ENCODE measurements at places on chromosomes 7 and 10.

DNA sequence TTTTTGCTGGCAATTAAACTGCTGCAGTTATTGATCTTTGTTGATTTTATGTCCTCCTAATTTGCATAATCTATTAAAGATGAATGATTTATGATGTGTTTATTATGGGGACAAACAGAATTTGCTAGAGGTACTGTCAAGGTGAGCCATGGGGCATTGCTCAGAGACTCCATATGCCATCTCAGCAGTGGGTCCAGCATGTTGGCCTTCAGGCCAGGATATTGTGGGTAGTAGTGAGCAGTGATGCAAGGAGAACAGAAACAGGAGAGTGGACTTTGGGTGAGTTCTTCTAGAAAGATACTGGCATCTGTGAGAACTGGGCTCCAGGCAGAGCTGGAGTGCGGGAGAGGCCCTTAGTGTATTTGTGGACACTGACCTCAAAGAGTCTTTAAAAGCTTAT, 65.9 kb downstream of the PAX2 start:
- DNase-seq = no peak

DNA sequence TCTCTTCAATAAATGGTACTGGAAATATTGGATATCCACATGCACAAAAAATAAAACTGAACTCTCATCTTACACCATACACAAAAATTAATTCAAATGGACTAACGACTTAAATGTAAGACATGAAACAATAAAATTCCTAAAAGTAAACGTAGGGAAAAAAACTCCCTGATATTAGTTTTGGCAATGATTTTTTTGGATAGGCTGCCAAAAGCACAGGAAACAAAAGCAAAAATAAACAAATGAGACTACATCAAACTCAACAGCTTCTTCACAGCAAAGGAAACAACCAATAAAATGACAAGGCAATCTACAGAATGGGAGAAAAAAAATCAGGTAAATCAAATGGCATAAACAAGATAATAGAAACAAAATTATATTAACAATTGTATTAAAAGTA, 65.7 kb downstream of the ORC5 start:
- DNase-seq = peak; percentile 14

DNA sequence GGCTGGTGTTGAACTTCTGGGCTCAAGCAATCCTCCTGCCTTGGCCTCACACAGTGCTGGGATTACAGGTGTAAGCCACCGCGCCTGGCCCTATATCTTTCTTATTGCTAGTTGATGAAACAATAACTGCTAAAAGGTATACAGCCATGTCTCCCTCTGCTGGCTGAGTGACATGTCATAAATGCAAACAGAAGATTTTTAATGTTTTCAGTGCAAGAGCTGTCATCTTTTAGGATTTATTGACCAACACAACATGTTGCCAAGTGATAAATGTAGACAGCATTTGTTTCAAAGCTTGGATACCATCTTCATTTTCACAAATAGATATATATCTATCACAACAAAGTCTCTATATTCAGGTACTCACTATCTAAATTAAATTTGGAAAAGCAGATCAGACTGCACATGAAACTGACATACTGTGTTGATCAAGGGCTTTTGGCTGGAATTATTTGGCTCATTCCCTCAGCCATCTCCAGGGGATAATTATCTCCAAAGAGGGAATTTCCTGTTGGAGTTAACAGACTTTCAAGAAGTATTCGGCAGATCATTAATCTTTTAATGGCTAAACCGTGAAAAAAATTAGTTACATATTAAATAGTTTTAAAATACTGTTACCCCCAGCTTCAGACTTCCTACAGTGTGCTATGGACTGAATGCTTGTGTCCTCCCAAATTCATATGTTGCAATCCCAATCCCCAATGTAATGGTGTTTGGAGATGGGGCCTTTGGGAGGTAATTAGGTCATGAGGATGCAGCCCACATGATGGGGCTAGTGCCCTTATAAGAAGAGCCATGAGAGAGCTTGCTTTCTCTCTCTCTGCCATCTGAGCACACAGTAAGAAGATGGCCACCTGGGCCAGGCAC, 41.3 kb upstream of the SRPK2 start:
- DNase-seq = peak; percentile 56

- DNase-seq = peak; percentile 99
Observed at GRCh38 chr7:16668049-16668858, 22.3 kb downstream of the BZW2 start.

GRCh38 chr10:23371073-23371472, 26.5 kb upstream of the C10orf67 start:
- no peak for DNase-seq

GRCh38 chr7:92848441-92848840, 12.1 kb upstream of the CDK6 start:
- DNase-seq = no peak

DNA sequence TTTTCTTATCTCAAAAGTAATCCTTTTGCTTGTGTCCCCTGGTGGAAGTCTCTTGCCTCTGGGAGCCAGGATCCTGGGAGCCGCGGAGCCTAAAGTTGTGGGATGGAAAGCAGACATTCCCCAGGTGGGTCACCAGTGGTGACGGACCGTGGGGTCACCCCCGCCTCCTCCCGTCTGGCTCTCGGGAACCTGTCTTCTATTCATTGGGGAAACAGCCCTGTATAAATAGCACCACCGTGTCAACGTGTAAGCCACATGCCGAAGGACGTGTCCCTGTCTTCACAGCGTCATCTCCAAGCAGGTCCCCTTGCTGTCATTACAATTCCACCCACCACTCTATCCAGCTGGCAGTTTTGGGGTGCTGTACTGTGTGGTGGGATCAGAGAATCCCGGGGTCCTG, 87.5 kb downstream of the ELFN1 start:
- no peak for DNase-seq

DNA sequence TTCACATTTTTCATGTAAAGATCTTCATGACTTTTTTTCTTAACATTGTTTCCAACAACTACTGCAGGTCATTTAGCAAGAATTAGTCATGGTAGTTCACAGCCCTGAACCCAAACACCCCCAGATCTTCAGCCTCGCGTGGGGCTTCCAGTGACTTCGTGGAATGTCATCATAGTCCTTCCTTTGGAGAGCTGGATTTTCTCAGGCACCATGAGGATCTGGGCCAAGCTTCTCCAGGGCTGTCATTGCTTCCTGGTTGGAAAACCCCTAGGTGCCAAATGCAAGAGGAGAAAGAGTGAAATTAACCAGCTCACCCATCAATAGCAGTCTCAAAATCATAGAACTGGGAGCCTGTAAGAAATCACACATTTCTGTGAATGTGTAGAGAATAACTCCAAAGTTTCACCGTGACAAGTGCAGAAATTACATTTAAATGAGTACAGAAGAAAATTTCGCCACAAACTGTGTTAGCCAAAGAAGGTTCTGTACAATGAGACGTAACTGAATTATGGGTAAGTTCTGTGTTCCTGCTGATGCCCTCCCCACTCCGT, 175.4 kb downstream of the CELF2 start:
- DNase-seq = no peak

- DNase-seq = no peak
Observed at GRCh38 chr10:98128802-98129201, 5.7 kb upstream of the R3HCC1L start.

- DNase-seq = no peak
Observed at GRCh38 chr7:123432601-123433000, 101.8 kb downstream of the IQUB start.

DNA sequence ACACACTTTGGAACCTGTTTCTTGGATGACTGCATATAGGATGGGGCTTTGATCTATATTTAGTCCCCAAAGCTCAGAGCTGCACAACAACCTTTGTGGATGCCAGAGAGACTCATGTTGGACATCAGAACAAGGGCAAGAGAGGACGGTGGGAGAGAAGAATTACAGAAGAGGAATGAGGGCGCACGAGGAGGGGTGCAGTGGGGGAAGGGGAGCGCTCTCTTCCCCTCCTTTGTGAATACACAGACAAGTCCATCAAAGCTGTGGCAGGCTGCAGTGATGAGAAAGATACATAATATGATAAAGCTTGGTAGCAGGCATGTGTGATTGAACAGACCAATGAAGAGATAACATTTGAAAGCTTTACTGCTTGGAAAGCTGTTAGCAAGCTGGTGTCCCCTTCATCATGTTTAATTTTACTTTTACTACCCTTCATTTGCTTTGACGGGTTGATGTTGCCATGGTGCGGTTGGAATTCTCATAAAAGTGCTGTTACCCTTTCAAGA, 857.8 kb downstream of the KCNMA1 start:
- DNase-seq = no peak

DNA sequence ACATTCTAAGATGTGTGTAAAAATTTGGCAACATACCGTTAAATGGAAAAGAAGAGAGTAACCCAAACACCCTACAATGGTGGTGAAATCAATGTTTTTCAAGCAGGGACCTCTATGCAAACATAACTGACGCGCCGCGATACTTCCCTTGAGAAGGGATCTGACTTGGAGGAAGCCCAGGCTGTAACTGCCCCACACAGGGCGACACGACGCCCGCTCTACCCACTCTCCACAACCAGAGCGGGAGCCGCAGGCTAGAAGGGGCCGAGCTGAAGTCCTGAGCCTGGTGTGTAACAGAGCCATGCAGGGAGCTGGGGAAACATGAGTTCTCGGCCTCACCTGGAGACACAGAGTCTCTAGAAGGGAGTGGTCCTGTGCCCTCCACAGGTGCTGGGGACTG, 120.2 kb downstream of the FAM53B start:
- DNase-seq = no peak

- no peak for DNase-seq
Observed at GRCh38 chr7:148148456-148148855, 442.1 kb upstream of the C7orf33 start.

DNA sequence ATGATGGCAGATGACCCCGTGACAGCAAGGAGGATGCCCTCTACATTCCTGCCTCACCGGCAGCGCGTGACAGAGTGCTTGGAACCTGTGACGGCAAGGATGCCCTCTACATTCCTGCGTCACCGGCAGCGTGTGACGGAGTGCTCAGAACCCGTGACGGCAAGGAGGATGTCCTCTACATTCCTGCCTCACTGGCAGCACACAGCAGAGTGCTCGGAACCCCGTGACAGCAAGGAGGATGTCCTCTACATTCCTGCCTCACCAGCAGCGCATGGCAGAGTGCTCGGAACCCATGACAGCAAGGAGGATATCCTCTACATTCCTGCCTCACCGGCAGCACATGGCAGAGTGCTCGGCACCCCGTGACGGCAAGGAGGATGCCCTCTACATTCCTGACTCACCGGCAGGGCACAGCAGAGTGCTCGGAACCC, 231.0 kb downstream of the DIP2C start:
- DNase-seq = no peak

- no peak for DNase-seq
Observed at GRCh38 chr10:3919709-3920308, 134.8 kb upstream of the KLF6 start.

- no peak for DNase-seq
Observed at GRCh38 chr10:131702531-131703356, 198.1 kb upstream of the PPP2R2D start.

- DNase-seq = no peak
Observed at GRCh38 chr7:47032536-47032908, 549.4 kb downstream of the TNS3 start.

- DNase-seq = no peak
Observed at GRCh38 chr10:21161647-21162046, 264.5 kb upstream of the NEBL start.

DNA sequence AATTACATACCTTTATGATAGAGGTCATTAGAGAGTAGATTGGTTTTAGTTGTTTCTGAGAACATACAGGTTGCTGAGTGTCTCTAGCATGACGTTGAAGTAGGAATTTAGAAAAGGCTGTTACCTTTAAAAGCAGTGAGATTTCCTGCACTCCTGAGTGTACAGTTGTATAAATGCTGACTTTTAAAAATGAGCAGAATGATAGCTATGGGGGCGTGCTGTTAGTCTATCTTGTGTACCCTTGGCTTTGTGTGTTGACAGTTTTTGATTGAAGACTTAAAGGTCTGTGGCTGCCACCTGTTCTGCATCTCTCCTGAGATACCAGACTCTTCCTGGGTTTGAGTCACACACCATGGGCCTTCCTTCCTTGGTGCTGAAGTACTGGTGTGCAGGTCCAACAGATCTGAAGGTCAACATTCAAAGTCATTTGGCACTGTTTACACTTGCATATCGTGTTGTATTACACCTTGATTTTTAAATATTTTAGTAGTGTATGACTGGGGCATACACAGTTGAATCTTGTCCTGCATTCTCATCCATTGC, 23.8 kb downstream of the DNAJB6 start:
- DNase-seq = no peak

GRCh38 chr7:151732834-151733592, 143.9 kb downstream of the PRKAG2 start:
- DNase-seq = no peak

DNA sequence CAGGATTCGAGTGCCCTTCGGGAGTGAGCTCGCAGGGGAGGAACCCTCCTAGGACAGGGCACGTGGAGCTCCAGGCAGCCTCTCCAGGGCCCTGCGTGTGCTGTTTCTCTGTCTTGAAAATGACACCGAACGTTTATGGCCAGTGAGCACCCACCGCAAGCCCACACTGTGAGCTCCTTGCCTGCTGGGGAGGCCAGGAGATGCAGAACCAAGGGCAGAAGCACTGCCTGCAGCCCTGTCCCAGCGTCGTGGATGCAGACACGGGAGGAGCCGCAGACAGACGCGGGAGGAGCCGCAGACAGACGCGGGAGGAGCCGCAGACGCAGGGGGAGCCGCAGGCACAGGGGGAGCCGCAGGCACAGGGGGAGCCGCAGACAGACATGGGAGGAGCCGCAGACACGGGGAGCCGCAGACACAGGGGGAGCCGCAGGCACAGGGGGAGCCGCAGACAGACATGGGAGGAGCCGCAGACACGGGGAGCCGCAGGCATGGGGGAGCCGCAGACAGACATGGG, 314.4 kb downstream of the PTPRN2 start:
- DNase-seq = no peak

DNA sequence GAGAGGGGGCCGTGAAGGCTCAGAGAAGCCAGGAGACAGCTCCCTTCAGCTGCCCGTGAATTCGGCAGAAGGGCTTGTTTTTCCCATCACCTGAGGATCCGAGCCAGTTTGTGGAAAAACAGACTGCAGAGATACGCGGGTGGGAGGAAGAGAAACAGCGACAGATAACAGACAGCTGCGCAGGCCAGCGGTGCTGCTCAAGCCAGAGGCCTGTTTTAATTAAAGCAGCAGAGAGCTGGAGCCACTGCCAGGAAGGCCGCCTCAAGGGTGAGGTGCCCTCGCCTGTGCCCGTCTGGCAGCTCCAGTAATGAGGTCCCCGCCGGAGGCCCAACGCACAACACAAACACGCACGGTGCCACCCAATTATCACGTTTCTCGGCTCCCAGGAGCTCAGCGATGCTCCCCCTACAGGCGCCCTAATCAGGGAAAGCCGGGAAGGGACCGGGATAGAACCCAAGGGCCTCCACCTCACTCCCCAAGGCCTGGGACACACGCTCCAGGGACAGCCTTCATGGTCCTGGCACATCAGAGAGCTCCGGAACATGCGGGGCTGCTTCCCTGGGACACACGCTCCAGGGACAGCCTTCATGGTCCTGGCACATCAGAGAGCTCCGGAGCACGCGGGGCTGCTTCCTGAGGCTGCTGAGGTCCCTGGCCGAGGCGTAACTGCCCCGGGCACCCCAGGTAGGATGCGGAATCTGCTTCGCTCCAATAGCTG, 60.6 kb upstream of the DNAAF5 start:
- peak; percentile 33 for DNase-seq

- peak; percentile 34 for DNase-seq
Observed at GRCh38 chr7:107996072-107996882, 6.7 kb downstream of the LAMB1 start.
